Activated CD8-positive, alpha-beta T cell treated with anti-CD3 and anti-CD28 coated beads for 36 hours (primary cell): ENCODE measurements at places on chromosomes 4 and X.

DNA sequence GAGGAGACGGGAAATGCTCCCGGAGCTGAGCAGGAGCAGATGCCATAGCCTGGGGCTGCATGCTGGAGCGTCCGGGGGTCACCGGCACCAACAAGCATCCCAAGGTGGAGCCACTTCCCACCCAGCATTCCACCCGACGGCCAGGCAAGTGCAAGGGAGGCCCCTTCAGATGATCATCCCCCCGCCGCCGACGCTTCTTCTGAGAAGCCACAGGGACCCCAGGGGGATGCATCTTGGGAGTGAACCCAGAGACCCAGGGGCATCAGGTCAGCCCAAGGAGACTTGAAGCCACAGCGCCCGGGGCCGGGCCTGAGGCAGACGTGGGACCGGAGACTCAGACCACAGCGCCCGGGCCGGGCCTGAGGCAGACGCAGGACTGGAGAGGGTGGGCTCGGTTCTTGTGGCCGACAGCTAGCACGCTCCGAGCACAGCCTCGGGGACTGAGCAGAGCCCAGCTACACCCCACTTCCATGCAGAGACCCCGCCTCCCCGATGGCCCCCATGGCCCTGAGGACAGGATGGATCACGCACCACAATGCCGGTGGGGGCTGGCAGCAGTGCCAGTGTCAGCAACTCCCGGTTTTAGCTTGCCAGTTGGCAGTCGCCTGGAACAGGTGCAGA lies 33.0 kb upstream of the CPLX1 start:
- no peaks in the 10 kb centered on the region for H3K27me3 ChIP-seq
- DNase-seq, result no peak
- H3K4me1 ChIP-seq, result peaks cover 8% of the 10 kb centered on the region
- no peak overlapping the region for H3K27ac ChIP-seq
- no peak overlapping the region for H3K4me3 ChIP-seq

DNA sequence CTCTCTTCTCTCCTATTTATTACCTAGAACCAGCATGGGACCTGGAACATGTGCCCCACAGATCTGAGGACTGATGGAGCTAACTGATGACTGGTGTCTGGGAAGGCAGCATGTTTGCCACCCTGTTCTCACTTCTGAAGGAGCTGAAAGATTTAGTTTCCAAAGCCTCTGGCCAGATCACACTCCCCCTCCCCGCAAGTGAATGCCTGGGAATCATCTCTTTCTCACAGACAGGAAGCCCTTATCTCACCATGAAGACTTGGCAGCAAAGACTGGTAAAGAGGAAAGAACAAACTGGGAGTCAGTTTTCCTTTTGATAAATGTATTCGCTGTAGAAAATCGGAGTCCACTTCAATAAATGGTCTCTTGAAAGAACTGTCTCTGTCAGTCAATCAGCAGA lies 21.0 kb upstream of the PCYT1B start:
- peaks cover 5% of the 10 kb centered on the region for H3K27me3 ChIP-seq
- H3K27ac ChIP-seq, result no peak overlapping the region
- H3K4me3 ChIP-seq, result no peak overlapping the region
- H3K36me3 ChIP-seq, result no peaks in the 10 kb centered on the region
- no peaks in the 10 kb centered on the region for H3K4me1 ChIP-seq

- no peaks in the 10 kb centered on the region for H3K4me1 ChIP-seq
- peaks cover 22% of the 10 kb centered on the region for H3K27me3 ChIP-seq
- H3K4me3 ChIP-seq, result no peak overlapping the region
Measured at GRCh38 chr4:154473497-154473896, 18.1 kb downstream of the DCHS2 start.

GRCh38 chr4:98352396-98352795 lies 91.2 kb downstream of the RAP1GDS1 start:
- H3K27ac ChIP-seq, result no peak overlapping the region
- H3K27me3 ChIP-seq, result no peaks in the 10 kb centered on the region
- peaks cover 32% of the 10 kb centered on the region for H3K36me3 ChIP-seq
- no peak overlapping the region for H3K4me3 ChIP-seq

DNA sequence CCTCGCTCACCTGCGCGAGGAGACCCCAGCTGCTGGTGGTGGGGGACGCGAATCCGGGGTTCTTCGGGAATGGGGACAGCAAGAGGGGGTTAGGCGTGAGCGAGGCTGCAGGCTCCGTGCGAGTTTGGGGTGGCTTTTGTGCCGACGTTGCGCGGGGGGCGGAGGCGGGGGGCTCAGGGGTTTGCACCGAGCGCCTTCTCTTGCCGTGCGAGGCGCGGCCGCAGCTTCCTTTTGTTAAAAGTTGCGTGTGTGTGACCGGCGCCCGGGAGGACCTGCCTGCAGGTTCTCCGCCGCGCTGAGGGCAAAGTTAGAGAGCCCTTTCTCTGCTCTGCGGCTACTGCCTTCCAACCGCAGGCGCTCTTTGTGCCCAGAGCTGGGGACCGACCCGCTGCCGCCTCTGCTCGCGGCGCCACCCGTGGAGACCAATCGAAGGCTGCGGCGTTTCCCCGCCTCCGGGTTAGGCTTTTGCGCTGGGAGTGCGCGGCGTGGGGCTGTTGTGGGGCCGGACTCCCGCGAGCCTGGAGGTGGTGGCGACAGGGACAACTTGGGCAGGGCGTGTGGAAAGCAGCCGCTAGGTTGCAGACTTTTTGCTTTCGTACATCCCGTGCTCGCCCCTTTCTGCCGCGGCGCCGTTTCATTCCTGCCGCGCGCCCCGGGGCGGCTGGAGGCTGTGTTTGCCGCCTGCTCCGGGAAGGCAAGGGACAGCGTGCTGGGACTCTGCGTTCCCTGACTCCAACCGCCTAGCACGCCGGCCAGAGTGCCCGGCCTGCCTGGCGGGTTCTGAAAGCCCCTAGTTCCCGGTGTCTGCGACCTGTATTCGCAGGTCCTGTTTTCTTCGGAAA lies 716 bp downstream of the KIT start:
- H3K27ac ChIP-seq, result no peak overlapping the region
- peak; percentile 50 for DNase-seq
- peaks cover 14% of the 10 kb centered on the region for H3K4me1 ChIP-seq
- peak overlapping the region; percentile 71 for H3K4me3 ChIP-seq

DNA sequence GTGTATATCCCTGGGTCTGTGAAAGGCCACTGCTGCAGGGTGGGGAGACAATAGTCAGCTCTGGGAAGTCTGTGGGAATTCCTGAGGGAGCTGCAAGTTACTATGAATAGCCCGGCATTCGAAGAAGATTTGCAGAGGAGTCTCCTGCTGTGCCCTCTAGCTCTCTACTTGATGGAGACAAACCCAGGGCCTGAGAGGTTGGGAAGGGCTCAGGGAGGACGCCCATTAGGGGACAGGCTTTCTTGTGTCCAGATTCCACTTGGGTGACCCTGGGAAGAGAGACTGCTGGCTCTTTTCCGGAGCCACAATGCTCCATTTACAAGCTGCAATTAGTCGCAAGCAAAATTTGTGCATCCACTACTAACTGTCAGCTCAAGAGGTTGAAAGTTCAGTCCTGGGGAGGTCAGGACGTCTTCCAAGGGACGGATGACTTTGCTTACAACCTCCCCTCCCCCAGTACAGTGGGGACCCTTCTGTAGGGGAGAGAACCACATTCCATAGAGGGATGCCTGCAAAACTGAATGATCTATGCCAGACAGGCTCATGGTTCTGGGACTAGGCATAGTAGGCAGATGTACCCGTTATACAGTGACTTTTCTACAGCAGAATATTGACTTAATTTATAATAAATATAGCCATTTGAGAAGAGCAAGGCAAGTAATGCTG lies 48.2 kb upstream of the PHOX2B start:
- DNase-seq, result no peak
- no peaks in the 10 kb centered on the region for H3K4me1 ChIP-seq
- H3K4me3 ChIP-seq, result no peak overlapping the region
- peaks cover 3% of the 10 kb centered on the region for H3K27me3 ChIP-seq

GRCh38 chr4:3313139-3313538 lies 20.3 kb downstream of the RGS12 start:
- DNase-seq, result no peak
- H3K27me3 ChIP-seq, result no peaks in the 10 kb centered on the region
- no peaks in the 10 kb centered on the region for H3K36me3 ChIP-seq
- no peak overlapping the region for H3K4me3 ChIP-seq

- H3K4me3 ChIP-seq, result no peak overlapping the region
- DNase-seq, result no peak
- no peak overlapping the region for H3K27ac ChIP-seq
- H3K27me3 ChIP-seq, result peaks cover 4% of the 10 kb centered on the region
- no peaks in the 10 kb centered on the region for H3K36me3 ChIP-seq
Measured at GRCh38 chr4:101823864-101824263, 33.3 kb downstream of the BANK1 start.

DNA sequence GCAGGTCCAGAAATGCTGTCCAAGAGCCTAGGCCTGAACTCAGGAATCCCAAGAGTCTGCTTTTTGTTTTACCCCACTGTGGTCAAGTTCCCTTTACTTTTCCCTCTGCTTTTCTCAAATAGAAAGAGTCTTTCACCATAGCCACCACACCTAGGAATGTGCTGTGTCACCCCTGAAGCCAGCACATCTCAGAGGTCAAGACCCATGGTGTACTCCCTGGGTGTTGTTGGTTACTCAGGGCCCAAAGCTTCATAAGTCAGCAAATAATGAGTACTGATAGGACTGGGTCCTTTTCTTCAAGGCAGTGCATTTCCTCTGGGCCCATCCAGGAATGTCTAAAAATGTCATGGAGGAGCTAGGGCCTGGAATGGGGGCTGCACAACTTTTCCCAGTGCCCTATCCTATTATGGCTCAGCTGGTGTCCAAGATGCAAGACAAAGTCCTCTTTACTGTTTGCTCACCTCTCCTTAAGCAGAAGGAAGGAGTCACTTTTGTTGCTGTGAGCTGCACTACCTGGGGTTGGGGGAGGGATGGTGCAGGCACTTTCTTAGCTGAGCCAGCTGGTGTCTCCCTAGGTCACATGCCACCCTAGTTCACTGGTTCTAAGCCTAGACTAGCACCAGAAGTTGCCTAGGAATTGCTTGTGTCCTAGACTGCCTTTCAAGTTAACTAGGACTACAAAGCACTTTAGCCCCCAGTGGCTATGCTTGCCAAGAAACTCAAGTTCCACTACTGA lies 62.4 kb upstream of the RXFP1 start:
- no peak for DNase-seq
- no peak overlapping the region for H3K27ac ChIP-seq
- no peaks in the 10 kb centered on the region for H3K4me1 ChIP-seq
- H3K4me3 ChIP-seq, result no peak overlapping the region

- H3K27ac ChIP-seq, result no peak overlapping the region
- DNase-seq, result no peak
- no peak overlapping the region for H3K4me3 ChIP-seq
Measured at GRCh38 chr4:30756553-30756952, 36.4 kb downstream of the PCDH7 start.

- H3K4me1 ChIP-seq, result no peaks in the 10 kb centered on the region
- H3K4me3 ChIP-seq, result no peak overlapping the region
- DNase-seq, result no peak
- H3K36me3 ChIP-seq, result no peaks in the 10 kb centered on the region
- H3K27ac ChIP-seq, result no peak overlapping the region
- H3K27me3 ChIP-seq, result no peaks in the 10 kb centered on the region
Measured at GRCh38 chrX:72340041-72340440, 34.3 kb upstream of the CITED1 start.

DNA sequence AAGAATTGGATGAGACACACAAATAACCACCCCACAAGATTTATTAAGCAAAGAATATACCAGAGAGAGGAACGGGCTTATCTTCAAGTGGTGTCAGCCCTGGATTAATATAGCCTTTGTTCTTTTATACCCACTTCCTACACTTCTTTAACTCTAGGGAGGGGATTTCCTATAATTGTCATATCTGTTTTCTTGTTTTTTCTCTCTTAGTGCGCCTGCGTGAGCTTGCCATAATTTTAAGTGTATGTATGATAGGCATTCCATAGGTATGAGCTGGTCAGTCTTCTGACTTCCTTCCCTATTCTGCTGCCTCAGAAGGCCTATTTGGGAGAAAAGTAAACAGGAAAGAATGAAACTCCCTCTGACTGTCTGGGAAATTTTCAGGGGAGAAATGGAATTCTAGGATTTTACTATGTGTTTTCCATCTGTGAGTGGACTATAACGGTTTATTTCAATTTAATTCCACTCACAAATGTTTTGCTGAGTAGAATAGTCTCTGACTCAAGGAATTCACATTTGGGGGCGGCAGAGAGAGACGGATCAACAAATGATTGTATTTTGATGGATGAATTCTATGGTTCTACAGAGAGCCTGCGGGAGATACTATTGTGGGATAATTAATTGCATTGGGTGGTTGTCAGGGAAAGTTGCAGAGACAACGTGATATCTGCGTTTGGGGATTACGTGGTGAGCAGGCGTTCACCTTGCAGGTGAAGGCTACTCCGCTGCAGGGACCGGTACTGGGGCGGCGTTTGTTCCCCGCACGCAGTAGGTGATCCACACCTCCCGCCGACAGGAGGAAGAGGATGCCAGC lies 626 bp upstream of the CEP135 start:
- H3K4me3 ChIP-seq, result peak overlapping the region; percentile 83
- H3K27ac ChIP-seq, result peak overlapping the region; percentile 94
- peak; percentile 67 for DNase-seq
- no peaks in the 10 kb centered on the region for H3K36me3 ChIP-seq

DNA sequence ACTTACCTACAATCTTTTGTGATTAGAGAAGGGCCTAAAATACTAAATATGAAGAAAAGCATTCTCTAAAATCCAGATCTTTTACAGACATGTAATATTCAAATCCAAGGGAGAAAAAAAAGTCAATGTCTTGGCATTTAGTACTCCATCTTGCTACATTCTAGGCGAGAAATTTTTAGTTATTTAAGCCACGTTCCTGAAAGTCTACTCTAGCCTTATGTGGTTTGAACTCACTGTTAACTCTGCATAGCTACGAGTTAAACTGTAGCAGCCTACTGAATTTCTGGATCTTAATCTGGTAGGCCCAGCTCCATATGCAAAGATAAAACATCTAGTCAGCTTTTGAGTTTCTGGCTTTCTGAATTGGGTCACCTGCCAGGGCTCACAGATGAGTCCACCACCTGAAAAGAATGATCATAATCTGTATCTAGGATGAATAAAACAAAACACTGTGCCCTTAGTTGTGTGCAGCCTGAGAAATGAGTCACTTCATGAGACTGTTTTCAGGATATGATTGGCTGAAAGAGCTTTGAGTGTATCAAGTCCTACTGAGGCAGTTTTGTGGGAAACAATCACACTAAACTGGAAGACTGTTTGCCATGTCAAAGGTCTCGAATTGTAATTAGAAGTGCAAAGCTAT lies 3.2 kb upstream of the NEK1 start:
- peak overlapping the region; percentile 64 for H3K27ac ChIP-seq
- no peaks in the 10 kb centered on the region for H3K27me3 ChIP-seq
- peak; percentile 48 for DNase-seq
- H3K4me3 ChIP-seq, result no peak overlapping the region
- no peaks in the 10 kb centered on the region for H3K36me3 ChIP-seq

DNA sequence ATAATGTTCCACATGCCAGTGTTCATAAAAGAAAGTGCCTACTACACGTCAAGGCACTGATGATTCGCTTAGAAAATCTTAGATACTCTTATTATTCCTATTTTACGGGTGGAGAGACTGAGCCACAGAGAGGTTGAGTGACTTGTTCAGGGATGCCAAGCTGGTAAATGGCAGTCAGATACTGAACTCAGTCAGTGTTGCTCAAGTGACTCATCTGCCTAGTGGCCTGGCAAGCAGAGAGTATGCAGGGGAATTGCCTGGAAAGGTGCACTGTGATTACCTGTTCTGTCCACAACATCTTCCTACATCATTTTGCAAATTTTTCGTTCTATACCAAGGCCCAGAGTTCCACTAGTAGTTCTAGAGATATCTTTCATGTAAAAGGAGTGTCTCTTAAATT lies 68.4 kb downstream of the RAPGEF2 start:
- H3K4me3 ChIP-seq, result no peak overlapping the region
- H3K27me3 ChIP-seq, result no peaks in the 10 kb centered on the region
- DNase-seq, result peak; percentile 15

- H3K4me3 ChIP-seq, result no peak overlapping the region
- H3K4me1 ChIP-seq, result no peaks in the 10 kb centered on the region
- no peaks in the 10 kb centered on the region for H3K27me3 ChIP-seq
- no peak overlapping the region for H3K27ac ChIP-seq
- DNase-seq, result no peak
Measured at GRCh38 chr4:185839194-185839712, 27.3 kb upstream of the SORBS2 start.
